ENCODE measurements at places on chromosomes 4 and X. TPM values are rescaled to one million over a fixed set of nuclear protein-coding genes. Genes with fewer than 3 reads are reported as not detected.

The SLC34A2 gene
- 1.4 TPM for total RNA-seq

DNA sequence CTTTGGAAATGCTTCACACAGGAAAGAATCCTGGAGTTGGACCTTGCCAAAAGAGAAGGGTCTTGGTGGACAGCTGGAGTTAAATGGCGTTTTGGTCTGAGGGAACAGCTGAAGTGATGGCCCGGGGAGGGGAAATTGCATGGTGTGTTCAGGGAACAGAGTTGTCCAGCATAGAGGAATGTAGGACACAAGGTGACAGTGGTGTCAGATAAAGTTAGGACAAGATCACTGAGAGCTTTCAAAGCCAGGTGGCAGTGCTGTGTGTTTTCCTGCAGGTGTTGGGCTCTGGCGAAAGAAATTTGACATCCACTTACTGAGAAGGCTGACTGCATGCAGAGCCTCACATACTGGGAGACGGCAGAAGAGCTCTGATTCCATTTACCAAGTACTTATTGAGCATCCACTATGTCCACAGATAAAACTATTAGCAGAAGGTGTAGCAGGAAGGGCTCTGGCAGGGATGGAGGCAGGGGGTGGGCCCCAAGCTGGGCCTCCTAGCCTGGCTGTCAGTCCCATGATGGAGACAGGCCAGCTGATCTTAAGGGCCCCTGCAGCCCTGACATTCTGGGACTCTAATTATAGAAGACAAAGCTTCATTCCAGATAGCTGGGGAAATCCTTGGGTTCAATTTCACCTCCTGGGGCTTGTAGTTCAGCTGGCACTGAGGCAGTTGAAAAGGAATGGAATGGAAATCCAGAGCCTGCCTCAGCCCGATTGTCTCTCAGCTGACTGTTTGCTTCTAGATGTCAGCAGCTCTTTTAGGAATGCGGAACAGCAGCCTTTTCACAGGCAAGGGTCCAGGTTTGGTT, 150.2 kb upstream of the MAMLD1 start:
- no peak overlapping the region for H3K4me3 ChIP-seq
- no peaks in the 10 kb centered on the region for H3K36me3 ChIP-seq
- no peak overlapping the region for H3K27ac ChIP-seq
- DNase-seq: no peak
- H3K27me3 ChIP-seq: no peaks in the 10 kb centered on the region

The P2RY8 gene
- total RNA-seq: 5.0 TPM

DNA sequence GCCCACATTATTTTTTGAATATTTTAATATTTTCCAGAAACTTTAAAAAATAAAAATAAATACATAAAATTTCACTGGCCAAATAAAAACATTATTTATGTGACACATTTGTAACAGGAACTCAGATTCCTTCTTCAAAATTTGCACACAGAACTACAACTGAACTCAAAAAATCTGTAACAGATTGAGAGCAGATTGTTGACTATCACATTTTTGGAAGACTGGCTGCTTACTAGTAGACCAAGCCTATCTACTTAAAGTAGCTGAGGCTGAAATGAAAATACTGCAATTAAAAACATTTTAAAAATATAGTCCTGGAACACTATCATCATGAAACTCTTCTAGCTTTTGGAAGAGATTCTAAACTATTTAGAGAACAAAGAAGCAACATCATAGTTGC, 203.9 kb downstream of the SH3BGRL start:
- H3K36me3 ChIP-seq: no peaks in the 10 kb centered on the region
- no peaks in the 10 kb centered on the region for H3K4me1 ChIP-seq
- H3K27ac ChIP-seq: no peak overlapping the region
- no peaks in the 10 kb centered on the region for H3K27me3 ChIP-seq
- DNase-seq: no peak

DNA sequence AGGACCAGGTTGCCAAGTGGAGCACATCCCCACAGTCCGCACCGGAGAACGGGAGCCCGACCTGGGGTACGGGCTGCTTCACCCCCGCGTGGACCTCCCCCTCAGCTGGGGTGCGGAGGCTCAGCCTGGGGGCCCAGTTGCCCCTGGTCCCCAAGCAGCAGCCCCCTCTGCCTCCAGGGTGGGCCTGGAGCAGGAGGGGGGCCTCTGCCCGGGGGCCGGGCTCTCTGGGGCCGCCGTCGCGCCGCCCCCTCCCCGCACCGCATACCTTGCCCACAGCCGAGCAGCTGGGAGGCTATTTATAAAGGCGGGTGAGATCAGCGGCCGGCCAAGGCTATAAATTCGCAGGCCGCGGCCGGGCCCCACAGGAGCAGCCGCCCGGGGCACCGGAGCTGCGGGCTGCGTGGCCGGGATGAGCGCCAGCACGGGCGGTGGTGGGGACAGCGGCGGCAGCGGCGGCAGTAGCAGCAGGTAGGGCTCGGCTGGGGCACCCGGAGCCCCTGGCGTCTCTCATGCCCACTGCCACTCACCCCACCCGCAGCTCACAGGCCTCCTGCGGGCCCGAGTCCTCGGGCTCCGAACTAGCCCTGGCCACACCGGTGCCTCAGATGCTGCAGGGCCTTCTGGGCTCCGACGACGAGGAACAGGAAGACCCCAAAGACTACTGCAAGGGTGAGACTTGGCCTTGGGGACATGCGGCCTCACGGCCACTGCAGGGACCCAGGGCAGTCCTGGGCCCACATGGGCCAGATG, at the start of gene SRPK3:
Gene SRPK3 (plus strand): TSS at position 364 of the 750 bp plus-strand sequence. CDS start 46 bp downstream, at position 410.
- H3K27ac ChIP-seq: no peak within 1 kb of the TSS
- no peaks in the 10 kb centered on the region for H3K4me1 ChIP-seq
- H3K27me3 ChIP-seq: no peaks in the 10 kb centered on the region
- no peaks in the 10 kb centered on the region for H3K36me3 ChIP-seq

DNA sequence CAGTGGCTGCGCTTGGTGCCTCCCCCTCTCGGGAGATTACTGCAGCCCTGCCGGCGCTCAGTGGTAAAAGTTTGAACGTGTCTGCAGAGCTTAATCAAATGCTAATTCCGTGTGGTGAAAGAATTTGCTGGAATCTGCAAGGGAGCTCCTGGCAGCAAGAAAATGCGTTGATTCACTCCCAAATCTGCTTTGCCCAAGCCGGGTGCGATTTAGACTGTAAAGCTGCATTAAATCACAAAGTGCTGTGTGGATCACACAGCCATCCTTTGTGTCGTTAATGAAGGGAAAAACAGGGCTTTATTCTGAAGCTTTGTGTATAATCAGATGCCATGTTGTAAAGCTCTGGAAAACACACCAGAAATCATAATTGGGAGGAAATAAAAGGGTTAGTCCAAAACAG, 444.1 kb downstream of the BCOR start:
- DNase-seq: no peak
- no peaks in the 10 kb centered on the region for H3K27me3 ChIP-seq
- H3K27ac ChIP-seq: no peak overlapping the region
- no peak overlapping the region for H3K4me3 ChIP-seq
- H3K36me3 ChIP-seq: no peaks in the 10 kb centered on the region
- H3K4me1 ChIP-seq: no peaks in the 10 kb centered on the region
